Stimulated activated CD4-positive, alpha-beta T cell treated with anti-CD3 and anti-CD28 coated beads, Interleukin-1b, Interleukin-23, amount 100 ng/mL, for 48 hours (primary cell): ENCODE measurements at places on chromosomes 5 and 9.

GRCh38 chr9:109467936-109468335 lies 30.2 kb downstream of the PTPN3 start:
- DNase-seq = no peak

DNA sequence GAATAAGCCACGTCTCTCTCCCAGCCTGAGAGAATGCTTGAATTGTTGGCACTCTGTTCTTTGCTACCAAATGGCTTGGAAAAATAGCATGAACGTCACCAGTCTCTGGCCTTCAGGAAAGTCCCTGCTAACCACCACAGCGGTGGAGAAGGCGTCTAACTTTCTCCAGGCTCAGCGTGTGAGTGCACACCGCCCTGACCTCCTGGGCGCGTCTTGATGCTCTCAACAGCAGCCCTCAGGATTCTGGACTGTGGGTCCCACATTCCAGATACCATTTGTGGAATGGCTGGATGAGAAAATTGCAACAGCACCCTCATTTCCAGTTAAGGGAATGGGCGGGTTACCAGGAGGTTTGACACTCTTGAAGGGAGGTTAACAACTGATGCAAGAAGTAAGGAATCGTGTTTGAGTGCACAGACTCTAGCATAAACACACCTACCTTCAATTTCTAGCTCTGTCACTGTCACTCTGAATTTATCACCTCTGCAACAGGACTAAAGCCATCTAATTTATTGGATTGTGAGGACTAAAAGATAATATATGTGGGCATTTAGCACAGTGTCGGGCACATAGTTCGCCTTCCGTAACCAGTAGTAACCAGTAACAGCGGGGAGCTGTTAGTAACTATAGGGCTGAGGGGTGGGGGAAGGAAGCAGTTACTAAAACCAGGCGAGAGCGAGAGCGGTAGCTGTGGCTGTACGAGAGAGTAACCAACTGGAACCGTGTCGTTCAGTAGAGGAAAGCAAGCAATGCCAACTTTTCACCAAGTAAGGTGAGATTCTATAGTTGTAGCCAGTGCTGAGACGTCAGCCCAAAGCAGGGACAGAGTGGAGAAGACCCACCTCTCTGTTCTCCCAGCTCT lies 807 bp upstream of the PLGRKT start:
- peak; percentile 59 for DNase-seq

DNA sequence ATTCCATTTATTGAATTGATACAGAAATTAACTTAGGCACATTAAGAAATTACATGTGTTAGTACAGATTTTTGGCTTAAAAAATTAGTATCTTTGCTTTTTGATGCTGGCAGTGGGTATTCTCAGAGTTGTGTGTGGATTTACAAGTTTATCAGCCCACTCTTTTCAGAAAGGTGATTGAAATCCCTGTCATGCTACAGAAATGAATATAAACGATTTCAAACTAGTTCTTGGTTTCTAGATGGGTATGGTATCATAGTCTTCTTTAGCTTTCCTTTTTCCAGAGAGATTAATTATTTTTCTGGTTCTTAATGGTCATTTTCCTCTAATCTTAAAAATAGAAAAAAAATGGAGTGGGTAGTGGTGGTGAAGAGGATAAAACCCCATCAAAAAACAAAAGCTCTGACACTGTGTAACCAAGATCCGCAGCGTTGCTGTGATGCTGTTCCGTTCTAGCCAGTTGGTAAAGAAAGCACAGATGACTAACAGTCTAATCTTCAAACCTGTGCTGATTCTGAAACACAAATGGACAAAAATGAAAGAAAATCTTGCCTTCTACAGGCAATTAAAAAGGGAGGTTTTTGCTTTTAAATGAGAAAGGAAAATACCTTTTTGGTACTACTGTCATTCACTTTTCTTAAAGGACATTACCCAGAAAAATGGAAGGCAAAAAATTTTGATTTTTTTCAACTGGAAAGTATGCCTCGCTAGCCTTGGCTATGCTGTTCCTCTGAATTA lies 5.2 kb downstream of the LRRTM2 start:
- no peak for DNase-seq

DNA sequence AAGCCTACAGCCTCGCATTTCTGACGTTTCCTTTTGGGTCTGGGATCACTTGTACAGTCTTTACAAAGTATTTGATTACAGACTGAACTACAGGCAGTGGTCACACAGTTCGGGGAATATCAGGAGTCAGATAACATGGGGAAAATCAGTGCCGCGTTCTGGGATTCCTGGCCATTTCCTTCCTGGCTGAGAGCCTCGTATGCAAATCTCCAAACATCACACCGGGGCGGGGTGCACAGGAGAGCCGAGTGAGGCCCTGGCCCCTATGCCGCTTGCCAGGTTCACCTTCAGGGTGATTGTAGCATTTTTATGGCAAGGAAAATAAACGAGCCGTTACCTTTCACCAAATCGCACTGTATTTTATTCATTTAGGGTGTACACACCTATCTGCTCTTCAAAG lies 29.6 kb upstream of the SLC9A3 start:
- DNase-seq = no peak

GRCh38 chr5:119131530-119132304 lies 60.8 kb downstream of the DMXL1 start:
- DNase-seq = no peak

GRCh38 chr9:126125177-126125576 lies 201.5 kb upstream of the MVB12B start:
- DNase-seq = no peak

DNA sequence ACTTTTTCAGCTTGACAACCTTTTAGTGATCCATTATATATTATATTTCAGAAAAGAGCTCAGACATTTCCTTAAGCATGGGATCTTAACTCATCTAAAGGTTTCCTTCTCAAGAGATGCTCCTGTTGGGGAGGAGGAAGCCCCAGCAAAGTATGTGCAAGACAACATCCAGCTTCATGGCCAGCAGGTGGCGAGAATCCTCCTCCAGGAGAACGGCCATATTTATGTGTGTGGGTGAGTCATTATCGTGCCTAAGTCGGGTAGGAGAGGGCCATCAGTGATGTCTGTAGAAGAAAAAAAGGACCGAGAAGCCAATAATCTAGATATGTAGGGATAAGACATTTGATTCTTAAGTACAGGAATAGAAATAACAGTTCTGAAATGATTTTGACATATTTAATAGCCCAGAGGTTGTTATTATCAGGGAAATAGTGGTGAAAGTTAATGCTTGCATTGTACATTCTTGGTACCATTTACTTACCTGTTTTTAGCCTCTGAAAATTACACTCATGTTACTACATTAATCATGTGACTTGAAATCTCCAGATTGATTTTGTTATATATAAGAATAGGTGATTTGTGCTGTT lies 28.2 kb downstream of the MTRR start:
- no peak for DNase-seq

GRCh38 chr5:58071566-58071965 lies 388.3 kb downstream of the PLK2 start:
- no peak for DNase-seq

DNA sequence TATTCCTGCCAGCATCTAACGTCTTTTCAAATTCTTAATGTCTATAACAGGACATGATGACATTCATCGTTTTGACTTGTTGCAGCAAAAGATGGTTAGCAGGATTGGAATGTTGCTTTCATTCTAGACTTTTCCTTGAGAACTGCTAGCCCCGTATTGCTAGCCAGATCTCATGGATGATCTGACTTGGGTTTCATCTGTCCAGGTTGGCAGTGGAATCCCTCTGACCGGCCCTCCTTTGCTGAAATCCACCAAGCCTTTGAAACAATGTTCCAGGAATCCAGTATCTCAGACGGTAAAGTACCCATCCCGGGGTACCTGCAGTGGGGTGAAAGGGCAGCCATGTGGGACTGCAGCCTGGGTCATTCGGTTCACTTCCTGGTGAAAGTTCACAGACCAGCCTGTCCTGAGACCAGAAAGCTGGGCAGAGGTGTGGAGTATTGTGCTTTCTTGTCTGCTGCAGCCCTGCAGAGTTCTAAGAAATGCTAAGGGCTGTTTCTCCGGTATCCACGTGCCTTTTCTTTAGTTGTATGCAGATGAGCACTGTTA lies 16.7 kb downstream of the QRFP start:
- no peak for DNase-seq

GRCh38 chr5:52491071-52491787 lies 296.5 kb upstream of the ITGA1 start:
- no peak for DNase-seq

GRCh38 chr9:130834371-130835336 lies at the start of gene ABL1:
Gene ABL1, plus strand, starts transcription at chr9:130835254. Its CDS starts 193 bp downstream, at chr9:130835447.
- DNase-seq = peak; percentile 88

DNA sequence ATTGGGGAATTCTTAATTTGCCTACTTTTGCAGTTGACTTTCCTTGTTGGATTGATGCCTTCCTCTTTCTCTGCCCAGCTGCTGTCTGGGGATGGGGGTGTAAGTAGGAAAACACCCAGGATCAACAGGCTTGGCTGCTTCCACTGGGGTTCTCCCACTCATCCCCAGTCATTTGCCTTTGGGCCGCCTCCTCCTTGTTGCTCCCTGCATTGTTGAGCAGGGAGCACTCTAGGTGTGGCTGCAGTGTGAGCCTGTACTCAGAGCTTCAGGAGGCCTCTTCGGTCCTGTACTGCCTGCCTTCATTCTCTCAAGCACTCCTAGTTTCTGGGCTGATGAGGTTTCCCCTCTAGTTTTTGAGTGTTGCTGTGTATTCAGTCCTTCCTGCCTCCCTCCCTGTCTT lies 12.1 kb downstream of the RHOBTB3 start:
- DNase-seq = no peak

DNA sequence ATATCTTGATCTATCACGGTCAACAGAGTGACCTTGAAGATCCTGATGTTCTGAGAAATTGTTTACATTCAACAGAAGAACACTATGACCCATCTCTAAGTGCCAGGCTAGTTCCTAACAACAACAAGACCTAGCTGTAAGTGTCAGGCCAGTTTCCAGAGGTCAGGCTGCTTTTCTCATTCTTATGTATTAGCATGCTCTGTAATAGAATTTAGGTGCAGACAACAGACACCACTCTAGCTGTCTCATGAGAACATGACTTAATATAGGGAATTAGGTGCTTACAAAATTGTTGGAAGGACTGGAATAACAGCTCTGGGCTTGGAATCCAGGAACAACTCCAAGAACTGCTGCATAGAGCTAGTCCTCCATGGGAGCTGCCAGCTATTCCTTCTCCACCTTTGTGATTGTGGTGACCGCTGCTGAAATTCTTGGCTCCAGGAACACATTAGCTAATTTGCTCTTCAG lies 138.7 kb downstream of the SNX18 start:
- no peak for DNase-seq

DNA sequence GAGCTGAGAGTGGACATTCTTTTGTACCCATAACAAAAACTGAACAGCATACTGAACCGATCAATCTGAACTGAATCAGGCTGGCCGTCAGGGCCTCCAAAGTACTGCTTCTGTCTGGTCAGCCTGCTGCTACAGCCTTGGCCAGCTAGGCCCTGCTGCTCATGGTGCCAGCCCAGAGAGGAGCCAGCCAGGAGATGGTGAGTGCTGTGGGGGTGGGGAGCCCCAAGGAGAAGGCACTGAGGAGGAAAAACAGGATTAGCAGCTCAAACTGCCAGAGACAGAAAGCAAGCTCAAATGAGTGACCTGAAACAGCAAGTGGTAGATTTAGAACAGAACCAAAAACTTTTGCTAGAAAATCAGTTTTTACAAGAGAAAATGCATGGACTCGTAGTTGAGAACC lies 23.9 kb downstream of the SRP19 start:
- no peak for DNase-seq

- DNase-seq = no peak
These were observed 399 bp upstream of the FBN2 start for GRCh38 chr5:128538250-128539037.

DNA sequence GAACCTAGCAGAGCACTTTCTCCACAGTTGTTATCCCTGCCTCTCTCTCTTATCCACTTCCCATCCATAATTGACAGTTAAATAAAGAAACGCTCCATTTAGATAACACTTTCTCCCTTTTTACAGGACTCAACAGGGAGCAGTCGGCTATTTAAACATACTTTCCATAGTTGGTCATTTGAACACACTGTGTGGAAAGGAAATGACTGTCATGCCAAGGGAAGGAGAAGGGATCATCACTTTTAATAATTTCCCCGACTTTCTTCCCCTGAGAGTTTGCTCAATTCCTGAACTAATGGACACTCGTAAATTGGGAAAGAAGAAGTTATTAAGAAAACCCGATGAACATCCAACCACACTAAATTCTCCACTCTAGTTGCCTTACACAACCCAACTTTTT lies 400.8 kb upstream of the PTGER4 start:
- no peak for DNase-seq

- no peak for DNase-seq
These were observed 54.3 kb upstream of the TXNDC8 start for GRCh38 chr9:110391826-110392485.

GRCh38 chr5:145378226-145378625 lies 456.9 kb downstream of the PRELID2 start:
- DNase-seq = no peak

DNA sequence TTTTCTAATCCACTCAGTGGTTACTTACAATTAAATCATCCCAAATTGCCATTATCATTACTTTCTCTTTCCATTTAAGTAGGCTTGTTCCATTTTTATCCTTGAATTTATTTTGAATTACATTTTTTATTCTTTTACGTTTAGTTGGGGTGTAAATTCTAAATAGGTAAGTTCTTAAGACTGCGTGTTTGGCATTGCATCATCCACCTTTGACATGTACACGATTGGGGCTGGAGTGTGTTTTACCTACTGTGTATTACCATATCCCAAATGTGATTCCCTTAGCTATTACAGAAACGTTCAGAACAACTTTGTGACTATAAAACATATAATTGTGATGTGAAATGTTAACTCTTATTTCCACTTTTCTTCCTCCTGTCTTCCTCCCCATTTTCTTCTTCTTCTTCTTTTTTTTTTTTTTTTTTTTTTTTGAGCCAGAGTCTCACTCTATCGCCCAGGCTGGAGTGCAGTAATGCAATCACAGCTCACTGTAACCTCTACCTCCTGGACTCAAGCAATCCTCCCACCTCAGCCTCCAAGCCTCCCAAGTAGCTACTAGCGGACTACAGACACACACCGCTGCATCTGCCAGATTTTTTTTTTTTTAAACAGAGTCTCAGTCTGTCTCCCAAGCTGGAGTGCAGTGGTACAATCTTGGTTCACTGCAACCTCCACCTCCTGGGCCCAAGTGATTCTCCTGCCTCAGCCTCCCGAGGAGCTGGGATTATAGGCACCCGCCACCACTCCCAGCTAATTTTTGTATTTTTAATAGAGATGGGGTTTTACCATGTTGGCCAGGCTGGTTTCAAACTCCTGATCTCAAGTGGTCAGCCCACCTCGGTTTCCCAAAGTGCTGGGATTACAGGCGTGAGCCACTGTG lies 16.7 kb downstream of the MARVELD2 start:
- DNase-seq = no peak

DNA sequence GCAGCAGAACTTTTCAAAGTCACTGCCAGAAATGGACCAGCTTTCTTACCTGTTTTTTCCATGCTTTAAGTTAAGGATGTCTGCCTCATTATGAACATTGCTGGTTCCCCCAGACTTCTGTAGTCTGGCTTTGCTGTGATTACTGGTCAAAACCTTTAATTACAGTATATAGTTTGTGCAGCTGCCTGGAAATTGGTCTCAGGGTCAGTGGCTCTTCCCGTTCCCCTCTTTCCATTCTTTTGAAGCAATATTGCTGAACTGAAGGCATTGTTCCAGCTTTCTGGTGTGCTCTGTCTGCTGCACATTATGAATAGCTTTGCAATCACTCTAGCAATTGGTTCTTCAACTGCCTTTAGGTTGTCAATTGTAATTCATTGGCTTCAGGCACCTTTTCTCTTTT lies 206.5 kb downstream of the ARL15 start:
- DNase-seq = no peak

- DNase-seq = no peak
These were observed 114.4 kb downstream of the GADD45G start for GRCh38 chr9:89719202-89719601.
